AG04449 (cell line): ENCODE measurements at places on chromosomes 5 and 9.

GRCh38 chr5:151574444-151574996 is 16.6 kb downstream of the FAT2 start:
- DNase-seq = no peak

DNA sequence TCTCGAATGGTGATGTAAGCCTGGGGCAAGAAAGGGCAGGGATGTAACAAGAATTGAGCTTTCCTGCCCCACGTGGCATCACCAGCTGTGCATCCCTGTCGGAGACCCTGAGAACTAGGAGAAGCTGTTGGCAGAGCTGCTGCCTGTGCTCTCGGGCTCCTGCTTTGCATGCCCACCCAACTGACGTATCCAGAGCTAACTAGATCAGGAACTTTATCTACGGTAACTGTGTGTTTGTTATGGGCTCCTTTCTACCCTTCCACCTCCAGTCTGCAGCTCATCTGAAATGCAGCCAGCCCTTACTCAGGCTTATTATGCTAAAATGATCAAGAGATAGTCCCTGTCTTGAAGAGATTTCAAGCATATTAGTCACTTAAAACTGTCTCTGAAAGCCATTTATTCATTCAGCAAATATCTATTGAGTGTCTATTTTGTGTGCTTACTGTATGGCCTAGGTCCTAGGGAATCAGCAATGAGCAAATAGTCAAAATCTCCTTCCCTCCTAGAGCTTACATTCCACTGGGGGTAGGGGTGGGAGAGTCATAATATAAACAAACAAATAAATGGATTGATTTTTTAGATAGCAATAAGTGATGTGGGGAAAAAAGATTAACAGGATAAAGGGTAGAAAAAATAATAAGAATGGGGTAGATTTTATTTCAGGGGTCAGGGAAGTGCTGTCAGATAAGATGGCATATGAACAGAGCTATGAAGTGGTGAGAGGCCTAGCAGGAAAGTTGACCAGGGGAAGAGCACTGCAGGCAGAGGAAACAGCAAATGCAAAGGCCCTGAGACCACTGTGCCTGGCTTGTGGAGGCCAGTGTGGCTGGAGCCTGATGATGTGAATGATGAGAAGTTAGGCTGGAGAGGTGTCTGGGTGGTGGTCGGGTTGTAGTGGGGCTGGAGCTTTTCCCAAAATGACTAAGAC is 118.2 kb downstream of the GALNT10 start:
- peak; percentile 77 for DNase-seq

DNA sequence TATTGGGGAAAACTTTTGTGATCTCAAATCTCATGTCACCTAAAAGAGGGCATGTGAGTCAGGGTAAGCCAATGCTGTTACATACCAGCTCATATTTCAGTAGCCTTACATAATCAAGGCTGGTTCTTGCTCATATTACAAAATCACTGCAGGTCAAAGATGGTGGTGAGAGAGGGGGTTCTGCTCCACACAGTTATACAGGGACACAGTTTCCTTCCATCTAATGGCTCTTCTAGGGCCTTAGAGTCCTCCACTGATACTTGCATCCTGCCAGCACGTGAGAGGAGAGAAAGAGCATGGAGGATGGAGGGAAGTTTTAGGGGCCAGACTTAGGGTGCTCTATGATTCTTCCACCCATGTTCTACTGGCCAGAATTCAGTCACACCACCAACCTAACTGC is 130.0 kb downstream of the LIFR start:
- no peak for DNase-seq

DNA sequence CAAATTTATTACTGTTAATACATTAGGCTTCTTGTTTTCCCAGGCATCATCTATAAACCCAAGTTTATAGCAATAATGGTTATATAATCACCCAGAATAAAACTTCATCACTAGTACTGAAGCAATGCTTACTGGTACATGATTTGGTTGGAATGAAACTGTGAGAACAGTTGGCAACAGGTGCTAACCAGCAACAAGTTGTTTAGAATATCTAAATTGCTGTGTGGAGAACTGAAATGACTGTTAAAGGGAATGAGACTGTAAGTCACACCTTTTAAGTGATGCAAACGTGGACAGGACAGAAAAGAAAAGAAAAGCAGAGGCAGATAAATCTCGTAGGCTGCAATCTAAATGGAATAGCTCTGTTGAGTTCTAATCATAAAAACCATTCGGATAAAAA is 2.5 kb downstream of the YIPF5 start:
- DNase-seq = no peak

DNA sequence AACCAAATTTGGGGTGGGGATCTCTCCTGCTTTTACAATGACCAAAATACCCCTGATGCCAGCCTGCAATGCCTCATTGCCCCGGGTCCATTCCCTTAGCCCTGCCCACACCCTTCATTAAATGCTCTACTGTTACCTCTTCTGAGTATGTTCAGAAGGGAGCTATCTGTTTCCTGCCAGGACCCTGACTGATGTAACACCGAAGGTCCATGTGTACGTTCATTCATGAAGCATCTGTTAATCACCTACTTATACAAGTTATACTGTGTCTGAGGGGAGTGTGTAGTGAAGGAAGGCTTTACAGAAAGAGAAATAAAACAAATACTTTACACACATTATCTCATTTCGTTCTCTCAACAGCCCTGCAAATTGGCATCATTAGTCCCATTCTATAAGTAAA is 51.9 kb downstream of the ASTN2 start:
- no peak for DNase-seq

DNA sequence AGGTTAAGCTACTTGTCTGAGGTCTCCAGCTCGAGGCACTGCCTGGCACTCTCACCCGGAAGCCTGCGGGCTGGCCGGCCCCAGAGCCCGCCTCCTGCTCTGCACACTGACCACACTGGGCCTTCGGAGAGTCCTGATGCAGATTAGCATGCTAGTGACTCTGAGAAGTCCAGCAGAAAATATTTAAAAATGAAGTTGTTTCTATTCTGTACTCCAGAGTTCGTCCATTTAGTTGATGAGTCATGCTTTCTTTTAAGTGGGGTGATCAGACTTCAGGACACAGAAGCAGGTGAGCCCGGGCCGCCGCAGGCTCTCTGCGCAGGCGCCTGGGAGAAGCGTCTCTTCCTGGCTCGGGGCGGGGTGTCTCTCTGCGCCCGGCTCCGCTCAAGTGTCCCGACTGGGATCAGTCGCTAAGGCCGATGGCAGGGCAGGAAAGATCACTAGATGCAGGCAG is 32.5 kb downstream of the FAM240B start:
- no peak for DNase-seq

GRCh38 chr5:123571927-123572326 is 60.0 kb downstream of the CSNK1G3 start:
- no peak for DNase-seq
